ENCODE measurements at places on chromosomes 11 and 22. TPM values are rescaled to one million over a fixed set of nuclear protein-coding genes. Genes with fewer than 3 reads are reported as not detected.

OTOG gene
- total RNA-seq: not detected

- no peaks in the 10 kb centered on the region for H3K27me3 ChIP-seq
- no peak for DNase-seq
- H3K27ac ChIP-seq: no peak overlapping the region
- H3K36me3 ChIP-seq: no peaks in the 10 kb centered on the region
These were observed 81.6 kb upstream of the SEPTIN5 start for GRCh38 chr22:19632668-19633148.

NAALAD2 gene
- total RNA-seq: 1.7 TPM

DNA sequence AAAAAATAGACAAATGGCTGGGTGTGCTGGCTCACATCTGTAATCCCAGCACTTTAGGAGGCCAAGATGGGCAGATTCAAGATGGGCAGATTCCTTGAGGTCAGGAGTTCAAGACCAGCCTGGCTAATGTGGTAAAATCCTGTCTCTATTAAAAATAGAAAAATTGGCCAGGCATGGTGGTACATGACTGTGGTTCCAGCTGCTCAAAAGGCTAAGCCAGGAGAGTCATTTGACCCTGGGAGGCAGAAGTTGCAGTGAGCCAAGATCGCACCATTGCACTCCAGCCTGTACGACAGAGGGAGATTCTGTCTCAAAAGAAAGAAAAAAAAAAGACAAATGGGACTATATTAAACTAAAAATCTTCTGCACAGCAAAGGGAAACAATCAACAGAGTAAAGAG is 55.4 kb downstream of the USP35 start:
- H3K36me3 ChIP-seq: no peaks in the 10 kb centered on the region
- no peak overlapping the region for H3K4me3 ChIP-seq
- no peaks in the 10 kb centered on the region for H3K4me1 ChIP-seq
- DNase-seq: no peak

- DNase-seq: no peak
- H3K4me3 ChIP-seq: no peak overlapping the region
- no peaks in the 10 kb centered on the region for H3K4me1 ChIP-seq
- no peaks in the 10 kb centered on the region for H3K36me3 ChIP-seq
These were observed 10.4 kb upstream of the EMID1 start for GRCh38 chr22:29195118-29195963.

CCDC87 gene
- total RNA-seq: 0.35 TPM
